ENCODE measurements at places on chromosomes 3 and 15. TPM values are rescaled to one million over a fixed set of nuclear protein-coding genes. Genes with fewer than 3 reads are reported as not detected.

TBC1D5 gene
- 30.6 TPM for polyA plus RNA-seq

GRCh38 chr15:71011503-71012155, 103.6 kb upstream of the THSD4 start:
- H3K27ac ChIP-seq, result no peak overlapping the region
- no peak for DNase-seq
- H3K4me3 ChIP-seq, result no peak overlapping the region
- no peaks in the 10 kb centered on the region for H3K27me3 ChIP-seq
- H3K36me3 ChIP-seq, result no peaks in the 10 kb centered on the region

DNA sequence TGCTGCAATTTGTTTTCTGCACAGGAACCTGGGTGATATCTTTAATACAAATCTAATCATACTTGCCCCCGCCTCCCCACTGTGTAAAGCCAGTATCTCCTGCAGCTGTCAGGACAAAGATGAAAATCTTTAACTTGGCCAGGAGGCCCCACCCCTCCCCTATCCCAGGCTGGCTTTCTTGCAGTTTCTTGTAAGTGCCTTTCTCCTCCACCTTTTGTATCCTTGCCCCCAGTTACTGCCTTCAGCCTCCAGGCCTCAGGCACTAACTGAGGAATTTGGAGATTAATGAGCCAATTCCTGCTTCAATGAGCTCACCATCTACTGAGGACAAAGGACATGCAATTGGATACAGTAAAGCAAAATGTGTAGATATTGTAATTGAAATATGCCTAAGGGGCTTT, 6.5 kb downstream of the GCSAM start:
- no peaks in the 10 kb centered on the region for H3K36me3 ChIP-seq
- H3K27ac ChIP-seq, result peak overlapping the region; percentile 82
- H3K27me3 ChIP-seq, result no peaks in the 10 kb centered on the region

- no peak overlapping the region for H3K4me3 ChIP-seq
- H3K27ac ChIP-seq, result no peak overlapping the region
- no peak for DNase-seq
- H3K36me3 ChIP-seq, result no peaks in the 10 kb centered on the region
- no peaks in the 10 kb centered on the region for H3K27me3 ChIP-seq
Measured at GRCh38 chr15:91125162-91125561, 25.1 kb downstream of the SV2B start.

All from naive thymus-derived CD4-positive, alpha-beta T cell (primary cell).